H1 (cell line): ENCODE measurements at places on chromosomes 4 and X. TPM values are rescaled to one million over a fixed set of nuclear protein-coding genes. Genes with fewer than 3 reads are reported as not detected.

Gene MGARP
- total RNA-seq: 2.5 and 2.8 TPM in 2 replicates

Gene PWWP3B
- total RNA-seq: 0.61 and 0.86 TPM in 2 replicates

Gene RBM46
- total RNA-seq: 0.29 and 0.54 TPM in 2 replicates

GRCh38 chr4:128653527-128654444 lies 155.7 kb upstream of the JADE1 start:
- no peaks in the 10 kb centered on the region for H3K27me3 ChIP-seq
- no peak overlapping the region for H3K4me3 ChIP-seq
- H3K27ac ChIP-seq: no peak overlapping the region
- no peak for DNase-seq
- no peaks in the 10 kb centered on the region for H3K36me3 ChIP-seq

- H3K4me3 ChIP-seq: no peak overlapping the region
- no peak for DNase-seq
- no peaks in the 10 kb centered on the region for H3K36me3 ChIP-seq
- no peaks in the 10 kb centered on the region for H3K27me3 ChIP-seq
- H3K27ac ChIP-seq: no peak overlapping the region
Measured at GRCh38 chr4:157293673-157294072, 73.1 kb downstream of the GRIA2 start.
